Stimulated activated CD8-positive, alpha-beta memory T cell treated with anti-CD3 and anti-CD28 coated beads, Interleukin-12 subunit alpha, Interleukin-12 subunit beta, amount 100 ng/mL, for 4 hours (primary cell): ENCODE measurements at places on chromosomes 2 and 18.

GRCh38 chr2:172937884-172938712, 137.5 kb upstream of the MAP3K20 start:
- DNase-seq = no peak

- no peak for DNase-seq
These were observed 196.0 kb downstream of the TMEM163 start for GRCh38 chr2:134522496-134523455.

- no peak for DNase-seq
These were observed 647 bp downstream of the CCDC121 start for GRCh38 chr2:27627963-27628766.

GRCh38 chr2:119424284-119425118, 7.2 kb upstream of the TMEM37 start:
- DNase-seq = no peak

DNA sequence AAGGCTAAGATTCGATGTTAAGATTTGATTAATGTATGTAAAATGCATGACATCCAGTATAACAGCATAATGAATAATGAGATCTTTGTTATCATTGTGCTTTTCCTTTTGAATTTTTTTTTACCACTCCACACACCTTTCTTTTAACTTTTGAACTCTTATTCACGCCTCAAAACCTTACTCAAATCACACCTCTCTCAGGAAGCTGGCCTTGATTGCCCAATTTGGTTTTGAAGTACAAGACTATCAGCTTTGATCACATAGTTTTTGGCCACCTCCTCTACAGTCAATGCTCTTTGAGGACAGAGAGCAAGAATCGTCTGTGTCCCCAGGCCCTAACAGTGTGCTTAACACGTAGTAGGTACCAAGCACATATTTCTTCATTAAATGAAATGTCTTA, 29.9 kb upstream of the SLC9A2 start:
- DNase-seq = no peak

DNA sequence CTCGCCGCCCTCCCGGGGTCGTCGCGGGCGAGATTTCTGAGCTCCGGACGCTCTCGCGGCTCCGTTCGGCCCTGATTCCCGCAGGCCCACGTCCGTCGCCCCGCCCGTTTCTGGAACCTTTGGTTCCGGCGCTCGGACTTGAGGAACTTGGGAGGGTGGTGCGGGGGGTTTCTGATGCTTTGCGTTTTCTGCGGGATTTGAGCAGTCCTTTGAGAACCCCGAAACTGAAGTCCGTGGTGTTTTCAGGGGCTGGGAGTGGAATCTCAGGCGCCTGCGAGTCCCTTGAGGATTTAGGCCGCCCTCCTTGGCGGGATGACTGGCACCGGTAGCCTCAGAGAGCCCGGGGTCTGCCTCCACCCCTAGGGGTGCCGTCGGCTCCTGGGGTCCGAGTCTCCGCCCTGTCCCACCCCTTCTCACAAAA, 336 bp downstream of the THNSL2 start:
- no peak for DNase-seq

GRCh38 chr18:47215554-47216138, 35.8 kb downstream of the SKOR2 start:
- no peak for DNase-seq

GRCh38 chr2:175805442-175806124, 196.5 kb downstream of the LNPK start:
- no peak for DNase-seq

- no peak for DNase-seq
These were observed 225.9 kb upstream of the NCKAP5 start for GRCh38 chr2:133794114-133794513.

DNA sequence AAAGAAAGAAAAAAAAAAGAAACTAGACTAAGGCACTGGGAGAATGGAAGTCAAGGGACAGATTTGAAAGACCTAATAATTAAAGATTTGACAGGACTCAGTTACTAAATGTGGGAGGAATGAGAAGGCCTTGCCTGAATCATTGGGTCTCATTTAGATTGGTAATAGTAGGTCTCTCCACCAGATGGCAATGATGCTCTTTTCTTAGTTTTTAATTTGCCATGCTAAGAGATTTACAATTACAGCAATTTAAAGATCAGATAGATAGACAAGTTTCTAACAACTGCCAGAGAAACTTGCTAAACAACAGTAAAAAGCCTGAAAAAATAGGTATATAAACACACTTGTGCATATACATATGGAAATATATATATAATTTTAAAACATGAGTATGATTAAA, 153.0 kb downstream of the TMEM247 start:
- no peak for DNase-seq

GRCh38 chr2:29724282-29724681, 197.1 kb downstream of the ALK start:
- DNase-seq = no peak

GRCh38 chr18:13241083-13241892, 22.7 kb downstream of the LDLRAD4 start:
- DNase-seq = no peak

DNA sequence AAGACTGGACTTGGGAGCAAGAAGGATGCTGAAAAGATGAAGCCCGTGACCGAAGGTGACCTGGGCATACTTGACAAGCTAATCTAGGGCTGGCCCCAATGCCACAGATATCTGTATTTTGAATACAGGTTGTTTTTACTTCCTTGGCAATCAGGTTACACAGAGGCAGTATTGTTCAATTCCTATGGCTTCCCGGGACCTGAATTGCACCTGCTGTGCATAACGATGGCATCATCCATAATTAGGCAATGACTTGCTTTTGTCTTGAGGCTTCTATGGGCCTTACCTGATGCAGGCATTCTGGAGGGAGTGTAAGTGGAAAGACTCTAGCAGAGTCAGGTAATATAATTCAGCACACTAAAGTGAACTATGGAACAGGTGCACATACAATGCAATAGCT, 60.6 kb upstream of the CUL3 start:
- DNase-seq = no peak

- no peak for DNase-seq
These were observed 1162.7 kb upstream of the ZEB2 start for GRCh38 chr2:145682546-145683157.

GRCh38 chr2:198371329-198371728, 566.9 kb downstream of the PLCL1 start:
- DNase-seq = no peak

DNA sequence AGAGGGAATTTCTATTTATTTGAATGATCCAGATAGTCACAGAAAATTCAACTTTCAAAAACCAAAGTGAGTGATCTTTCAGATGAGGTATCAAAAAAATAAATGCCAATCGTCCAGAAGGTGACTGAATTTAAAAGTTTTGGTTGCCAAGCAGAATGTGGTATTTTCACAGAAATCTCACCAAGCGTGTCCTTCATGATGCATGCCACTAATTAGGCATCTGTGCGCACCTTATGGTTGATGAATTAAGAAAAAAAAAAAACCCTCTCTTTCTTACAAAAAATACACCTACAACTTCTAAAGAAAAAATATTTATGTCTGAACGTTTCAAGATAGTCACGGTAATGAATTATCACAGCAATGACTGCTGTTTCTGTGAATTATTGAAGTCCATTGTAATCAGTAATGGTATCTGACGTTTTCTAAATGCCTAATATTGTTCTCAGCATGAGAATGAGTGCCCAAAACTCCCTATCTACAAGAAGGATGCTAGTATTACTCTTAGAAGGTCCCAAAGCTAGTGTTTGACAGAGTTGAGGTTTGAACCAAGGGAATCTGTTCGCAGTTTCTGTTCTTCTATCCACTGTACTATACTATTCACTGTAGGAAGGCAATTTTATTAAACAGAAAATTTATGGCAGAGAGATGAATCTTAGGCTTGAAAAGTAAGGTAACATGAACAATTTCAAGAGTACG, 219.6 kb upstream of the NETO1 start:
- no peak for DNase-seq

DNA sequence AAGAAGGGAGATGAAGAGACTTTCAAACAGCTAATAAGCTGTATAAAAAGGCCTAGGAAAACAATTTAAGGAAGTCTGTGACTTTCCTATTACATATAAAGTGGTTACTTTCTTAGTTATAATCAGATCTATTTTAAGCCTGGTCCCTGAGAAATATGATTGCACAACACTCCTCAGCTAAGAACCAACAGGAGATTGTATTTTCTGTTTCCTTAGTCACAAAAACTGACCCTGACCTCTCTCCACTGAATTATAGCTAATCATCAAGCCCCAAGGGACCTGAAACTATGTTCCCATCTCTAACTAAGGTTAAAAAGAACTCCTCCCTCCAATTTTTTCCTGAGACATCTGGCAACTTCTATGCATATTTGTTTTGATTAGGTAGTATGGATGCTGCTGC, 106.9 kb downstream of the ROCK1 start:
- no peak for DNase-seq

- no peak for DNase-seq
These were observed 9.6 kb downstream of the GAREM2 start for GRCh38 chr2:26182441-26182840.
